ENCODE measurements at places on chromosomes 7 and 10. TPM values are rescaled to one million over a fixed set of nuclear protein-coding genes. Genes with fewer than 3 reads are reported as not detected.

The ZNF467 gene
- 43.4 TPM for polyA plus RNA-seq

The SPDYE11 gene
- polyA plus RNA-seq, result not detected

The COL1A2 gene
- not detected for polyA plus RNA-seq

The LRMDA gene
- 39.8 TPM for polyA plus RNA-seq

The BICC1 gene
- polyA plus RNA-seq, result 0.24 TPM

- no peak for DNase-seq
Measured at GRCh38 chr7:43058271-43059066, 54.0 kb upstream of the HECW1 start.

GRCh38 chr7:84811362-84811761, 375.5 kb downstream of the SEMA3D start:
- no peak for DNase-seq

GRCh38 chr10:80753612-80754011, 215.9 kb downstream of the SH2D4B start:
- DNase-seq, result no peak

- DNase-seq, result no peak
Measured at GRCh38 chr10:113336549-113337130, 216.2 kb upstream of the HABP2 start.

GRCh38 chr7:103573479-103574058, 127.6 kb upstream of the SLC26A5 start:
- no peak for DNase-seq

DNA sequence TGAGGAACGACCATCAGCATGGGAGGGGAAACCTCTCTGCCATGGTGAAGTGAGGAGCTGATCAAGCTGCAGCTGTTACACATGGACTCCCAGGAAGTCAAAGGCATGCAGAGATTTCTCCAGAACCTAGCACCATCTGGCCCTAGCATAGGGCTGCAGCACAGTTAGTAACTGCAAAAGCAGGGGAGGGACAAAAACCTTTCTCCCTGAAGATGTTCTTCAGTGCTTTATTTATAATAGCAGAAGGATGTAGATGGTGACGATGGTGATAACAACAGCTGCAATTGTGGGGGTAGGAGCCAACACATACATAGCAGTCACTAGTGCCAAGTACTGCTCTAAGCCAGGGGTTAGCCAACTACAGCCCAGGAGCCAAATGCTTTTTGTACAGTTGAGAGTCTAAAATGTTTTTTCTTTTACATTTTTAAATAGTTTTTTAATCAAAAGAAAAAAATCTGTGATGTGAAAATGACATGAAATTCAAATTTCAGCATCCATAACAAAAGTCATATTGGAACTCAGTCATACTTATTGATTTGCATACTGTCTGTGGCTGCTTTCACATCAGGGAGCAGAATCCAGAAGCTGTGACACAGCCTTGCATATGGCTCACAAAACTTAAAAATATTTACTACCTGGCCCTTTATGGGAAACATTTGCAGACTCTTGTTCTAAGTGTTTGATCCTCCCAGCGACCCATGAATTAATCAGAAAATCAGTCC, 299.5 kb downstream of the ELMO1 start:
- DNase-seq, result no peak

GRCh38 chr7:94623820-94624219, 32.1 kb downstream of the SGCE start:
- DNase-seq, result no peak

GRCh38 chr7:6436385-6436685, 11.4 kb downstream of the DAGLB start:
- DNase-seq, result peak; percentile 81

DNA sequence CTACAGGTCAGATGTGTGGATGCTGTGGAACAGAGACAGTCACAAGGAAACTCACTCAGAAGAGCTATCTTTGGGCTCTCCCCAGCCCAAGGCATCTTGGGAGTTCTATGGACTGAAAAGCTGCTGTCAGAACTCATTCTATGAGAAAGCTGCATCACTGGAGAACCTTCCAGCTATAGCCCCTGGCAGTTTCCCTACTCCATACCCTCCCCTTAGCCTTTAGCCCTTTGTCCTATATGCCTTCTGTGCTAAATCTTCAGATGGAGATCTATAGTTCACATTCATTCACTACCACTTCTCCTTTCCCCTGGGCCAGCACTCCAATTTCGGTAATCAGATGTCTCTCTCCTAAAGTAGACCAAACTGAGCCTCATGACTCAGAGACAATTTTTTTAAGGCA, 6.9 kb downstream of the WNT8B start:
- DNase-seq, result no peak

Data from CD14-positive monocyte (primary cell).